EH (cell line): ENCODE measurements at places on chromosomes 2 and 18.

DNA sequence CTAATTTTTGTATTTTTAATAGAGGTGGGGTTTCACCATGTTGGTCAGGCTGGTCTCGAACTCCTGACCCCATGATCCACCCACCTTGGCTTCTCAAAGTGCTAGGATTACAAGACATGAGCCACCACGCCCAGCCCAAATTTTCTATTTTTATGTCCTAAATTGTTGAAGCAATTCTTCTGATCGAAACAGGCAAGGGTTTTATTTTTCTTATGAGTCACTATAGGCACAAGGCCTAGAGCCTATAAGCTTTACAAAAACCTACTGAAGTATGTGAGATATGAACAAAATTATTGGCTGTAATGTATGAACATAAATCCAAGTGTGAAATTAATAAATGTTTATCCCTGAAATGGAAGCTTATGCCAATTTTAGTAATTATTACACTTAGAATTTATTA lies 464.2 kb upstream of the NRP2 start:
- DNase-seq = peak; percentile 64

DNA sequence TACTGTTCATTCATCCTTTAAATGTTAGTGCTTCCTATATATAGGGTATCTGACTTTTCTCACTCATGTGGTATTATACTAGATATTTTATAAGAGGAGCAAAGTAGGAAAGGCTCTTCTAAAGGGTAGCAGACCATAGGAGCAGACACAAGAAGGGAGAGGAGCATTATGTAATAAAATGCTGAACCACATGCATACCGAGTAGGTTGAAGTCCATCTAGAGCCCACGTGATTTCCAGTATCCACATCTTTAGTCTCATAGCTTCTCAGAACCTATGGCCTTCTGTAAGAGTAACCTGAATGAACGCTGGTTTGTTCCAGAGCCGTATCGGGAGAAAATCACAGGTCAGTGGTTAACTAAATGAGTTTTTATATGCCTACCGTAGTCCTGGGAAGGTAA lies 85.9 kb downstream of the MAP3K20 start:
- DNase-seq = no peak

DNA sequence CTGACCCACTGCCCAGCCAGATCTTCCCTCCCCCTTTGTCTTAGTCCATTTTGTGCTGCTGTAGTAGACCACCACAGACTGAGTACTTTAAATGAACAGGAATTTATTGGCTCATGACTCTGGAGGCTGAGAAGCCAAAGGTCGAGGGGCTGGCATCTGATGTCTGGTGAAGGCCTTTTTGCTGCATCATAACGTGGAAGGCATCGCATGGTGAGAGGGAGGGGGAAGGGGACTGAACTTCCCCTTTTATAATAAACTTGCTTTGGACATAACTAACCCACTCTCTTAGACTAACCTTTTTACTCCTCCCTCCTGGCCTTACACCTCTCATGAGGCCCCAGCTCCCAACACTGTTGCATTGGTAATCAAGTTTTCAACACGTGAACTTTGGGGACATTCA lies 83.8 kb downstream of the MAP4K4 start:
- DNase-seq = no peak

GRCh38 chr2:75541430-75541829 lies 19.3 kb downstream of the EVA1A start:
- DNase-seq = no peak

DNA sequence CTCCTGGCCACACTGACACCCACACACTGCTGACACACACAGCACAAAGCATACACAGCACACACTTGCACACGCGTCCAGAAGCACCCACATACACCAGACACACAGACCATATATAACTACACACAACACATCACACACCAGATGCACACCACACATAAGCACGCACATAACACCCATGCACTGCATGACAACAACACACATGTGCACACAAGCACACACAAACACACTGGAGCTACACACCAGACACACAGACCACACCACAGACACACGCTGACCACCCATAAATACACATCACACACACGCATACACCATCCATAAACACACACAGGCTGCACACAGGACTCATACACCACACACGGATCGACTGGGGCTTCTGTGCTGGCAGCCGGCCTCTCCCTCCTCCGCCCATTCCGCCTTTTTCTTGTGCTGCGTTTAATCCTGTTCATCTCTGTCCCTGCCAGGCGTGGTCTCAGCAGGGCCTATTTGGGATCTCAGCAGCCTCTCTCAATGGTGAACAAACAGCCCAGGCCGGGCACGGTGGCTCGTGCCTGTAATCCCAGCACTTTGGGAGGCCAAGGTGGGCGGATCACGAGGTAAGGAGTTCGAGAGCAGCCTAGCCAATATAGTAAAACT lies 396.9 kb upstream of the MYT1L start:
- no peak for DNase-seq

- DNase-seq = peak; percentile 69
Observed at GRCh38 chr18:21444465-21445212, 155.9 kb downstream of the ESCO1 start.

GRCh38 chr18:55206927-55207326 lies 247.7 kb upstream of the CCDC68 start:
- peak; percentile 42 for DNase-seq

DNA sequence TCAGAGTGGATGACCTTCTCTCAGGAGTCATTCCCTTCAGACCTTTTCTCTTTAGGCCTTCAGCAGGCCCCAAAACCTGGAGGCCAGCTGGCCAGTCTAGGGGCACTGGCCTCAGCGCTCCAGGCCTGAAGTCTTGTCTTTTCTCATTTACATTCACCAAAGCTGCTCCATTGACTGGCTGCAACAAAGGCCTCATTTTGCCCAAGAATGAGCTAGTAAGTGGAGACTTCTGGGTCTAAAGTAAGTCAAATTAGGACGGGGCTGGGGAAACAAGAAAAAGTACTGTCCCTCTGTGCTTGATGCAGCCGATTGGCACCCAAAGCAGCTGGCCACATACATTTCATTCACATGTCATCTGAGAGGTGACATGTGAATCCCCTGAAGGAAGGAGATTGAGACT lies 83.8 kb upstream of the RIOK3 start:
- no peak for DNase-seq

- no peak for DNase-seq
Observed at GRCh38 chr2:234491897-234492296, 5.0 kb downstream of the ARL4C start.

DNA sequence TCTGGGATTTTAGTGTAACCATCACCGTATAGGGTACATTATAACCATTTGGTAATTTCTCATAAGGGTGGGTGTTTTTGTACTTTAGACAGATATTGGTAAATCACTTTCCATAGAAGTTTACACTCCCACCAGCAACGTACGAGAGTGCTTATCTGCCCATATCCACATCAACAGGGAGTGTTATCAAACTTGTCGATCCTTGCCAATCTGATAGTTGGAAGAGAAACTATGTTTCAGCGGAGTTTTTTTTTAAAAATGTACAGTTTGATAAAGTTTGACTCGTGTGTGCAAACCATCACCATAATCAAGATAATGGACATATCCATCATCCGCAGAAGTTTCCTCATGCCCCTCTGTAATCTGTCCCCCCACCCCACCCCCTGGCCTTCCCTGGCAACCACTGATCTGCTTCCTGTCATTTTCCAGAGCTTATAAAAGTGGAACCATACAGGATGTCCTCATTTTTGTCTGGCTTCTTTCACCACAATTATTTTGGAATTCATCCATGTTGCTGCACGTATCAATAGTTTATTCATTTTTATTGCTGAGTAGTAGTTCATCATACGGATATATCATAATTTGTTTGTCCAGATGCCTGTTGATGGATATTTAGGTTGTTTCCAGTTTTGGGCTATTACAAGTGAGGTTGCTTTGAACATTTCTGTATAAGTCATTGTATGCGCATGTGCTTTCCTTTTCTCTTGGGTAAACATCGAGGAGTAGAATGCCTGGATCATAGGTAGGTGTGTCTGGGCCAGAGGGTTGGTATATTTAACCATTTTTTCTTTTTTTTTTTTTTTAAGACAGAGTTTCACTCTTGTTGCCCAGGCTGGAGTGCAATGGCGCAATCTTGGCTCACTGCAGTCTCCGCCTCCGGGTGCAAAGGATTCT lies 18.6 kb downstream of the GLI2 start:
- peak; percentile 46 for DNase-seq

DNA sequence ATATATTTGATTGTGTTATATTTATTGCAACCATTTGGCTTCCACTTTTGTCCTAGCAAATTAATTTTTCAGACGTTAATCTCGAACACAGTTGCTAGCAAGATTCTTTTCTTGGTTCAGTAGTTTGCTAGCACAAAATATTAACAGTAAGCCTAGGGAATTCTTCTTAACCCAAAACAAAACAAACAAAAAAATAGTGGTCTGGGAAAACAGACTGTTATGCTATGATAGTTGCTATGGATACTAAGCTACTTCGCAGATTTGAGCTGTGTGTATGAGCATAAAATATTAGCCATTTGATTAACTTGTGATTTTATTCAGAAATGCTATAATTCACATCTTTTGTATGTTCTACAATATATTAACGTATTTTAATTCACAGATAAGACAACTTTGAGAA lies 541.5 kb upstream of the NETO1 start:
- peak; percentile 11 for DNase-seq

DNA sequence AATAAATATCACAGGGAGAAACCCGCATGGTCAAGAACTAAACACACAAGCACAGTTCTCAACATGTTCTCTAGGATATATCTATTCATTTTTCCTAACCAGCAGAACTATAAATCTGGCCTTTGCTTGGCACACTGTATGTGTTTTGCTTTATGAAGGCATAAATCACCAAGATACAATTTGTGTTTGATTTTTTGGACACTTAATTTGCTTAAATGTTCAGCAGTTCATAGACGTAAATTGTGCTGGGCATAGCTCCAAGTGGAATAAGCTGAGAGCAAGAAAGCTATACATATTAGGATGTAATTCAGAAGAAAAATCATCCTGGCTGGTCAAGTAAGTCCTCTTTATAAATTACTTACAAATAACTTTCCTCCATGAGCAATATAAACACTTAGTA lies 341.5 kb upstream of the ATP5MC3 start:
- no peak for DNase-seq

GRCh38 chr2:240963065-240963867 lies 35.2 kb upstream of the SNED1 start:
- DNase-seq = no peak

GRCh38 chr2:1812926-1813325 lies 68.6 kb upstream of the PXDN start:
- DNase-seq = no peak

- DNase-seq = peak; percentile 14
Observed at GRCh38 chr2:43977677-43978375, 18.0 kb downstream of the LRPPRC start.

GRCh38 chr2:30139131-30139870 lies 7.5 kb upstream of the YPEL5 start:
- no peak for DNase-seq

DNA sequence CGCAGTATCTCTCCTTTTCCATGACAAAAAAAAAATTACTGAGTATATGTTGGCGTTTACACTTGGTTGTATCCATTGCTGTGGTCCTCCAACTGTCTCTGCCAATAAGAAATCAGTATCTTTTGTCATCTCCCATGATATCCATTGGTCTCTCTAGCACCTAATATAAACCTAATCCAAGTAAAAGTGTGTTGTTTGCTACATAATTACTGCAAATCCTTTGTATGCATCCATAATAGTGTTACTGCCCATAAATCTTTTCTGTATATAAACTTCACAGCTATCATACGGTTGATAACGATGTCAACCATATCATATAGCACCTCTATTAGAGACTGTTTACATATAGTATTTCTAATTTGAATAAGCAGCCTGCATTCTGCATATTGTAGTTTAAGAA lies 226.9 kb downstream of the AGPS start:
- DNase-seq = no peak

GRCh38 chr2:168336786-168337388 lies 89.5 kb upstream of the STK39 start:
- DNase-seq = no peak

DNA sequence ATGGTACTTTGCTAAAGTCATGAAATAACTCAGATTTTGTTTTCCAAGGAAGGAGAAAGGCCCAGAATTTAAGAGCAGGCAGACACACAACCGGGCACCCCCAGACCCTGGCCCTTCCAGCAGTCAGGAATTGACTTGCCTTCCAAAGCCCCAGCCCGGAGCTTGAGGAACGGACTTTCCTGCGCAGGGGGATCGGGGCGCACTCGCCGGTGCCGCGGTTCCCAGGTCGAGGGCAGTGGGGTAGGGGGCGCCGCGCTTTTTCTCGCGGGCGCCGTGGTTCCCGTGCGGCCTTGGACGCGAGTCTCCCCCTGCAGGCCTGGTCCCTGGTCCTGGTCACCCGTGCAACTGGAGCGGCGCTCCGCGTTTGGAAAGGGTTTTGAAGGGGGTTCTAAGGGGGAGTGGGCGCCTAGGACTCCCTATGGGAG lies 1.2 kb downstream of the ZNF236 start:
- no peak for DNase-seq

DNA sequence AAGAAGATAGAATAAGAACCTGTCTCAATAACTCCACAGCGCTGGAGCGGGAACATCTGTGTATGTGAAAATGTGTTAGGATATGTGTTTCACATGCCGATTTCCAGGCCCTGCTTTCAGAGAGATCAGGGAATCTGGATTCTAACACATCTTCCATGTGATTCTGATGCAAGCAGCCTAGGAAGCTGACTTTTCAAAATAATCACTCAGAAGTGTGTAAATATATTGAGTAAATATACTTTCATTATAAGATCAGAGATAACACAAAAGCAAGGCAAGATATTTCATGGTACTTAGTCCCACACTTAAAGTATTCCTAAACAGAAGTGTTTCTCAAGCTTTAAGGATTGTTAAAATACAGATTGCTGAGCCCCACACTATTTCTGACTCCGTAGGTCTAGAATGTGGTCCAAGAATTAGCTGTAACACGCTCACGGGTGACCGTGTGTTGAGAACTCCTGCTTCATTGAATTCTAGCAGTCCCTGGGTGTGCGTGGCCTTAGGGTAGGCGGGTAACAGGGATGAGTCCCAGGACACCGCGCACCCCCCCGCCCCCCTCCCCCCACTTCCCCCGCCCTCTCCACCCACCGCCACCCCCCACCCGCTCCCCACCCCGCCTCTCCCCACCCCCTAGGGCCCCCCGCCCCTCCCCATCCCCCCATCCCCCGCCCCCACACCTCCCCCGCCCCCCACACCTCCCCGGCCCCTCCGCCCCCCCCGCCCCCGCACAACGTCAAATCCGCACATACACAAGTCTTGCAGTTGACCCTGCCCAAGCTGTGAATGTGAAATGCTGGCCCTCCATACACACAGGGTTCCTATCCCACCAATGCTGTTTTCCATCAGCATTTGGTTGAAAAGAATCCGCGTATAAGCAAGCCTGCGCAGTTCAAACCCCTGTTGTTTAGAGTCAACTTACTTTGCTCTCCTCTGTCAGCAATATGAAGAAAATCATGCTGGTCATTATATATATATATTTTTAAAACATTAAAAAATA lies 94.2 kb upstream of the SLC39A10 start:
- DNase-seq = peak; percentile 70

GRCh38 chr18:49813069-49813318 lies 339 bp downstream of the ACAA2 start:
- DNase-seq = peak; percentile 49

DNA sequence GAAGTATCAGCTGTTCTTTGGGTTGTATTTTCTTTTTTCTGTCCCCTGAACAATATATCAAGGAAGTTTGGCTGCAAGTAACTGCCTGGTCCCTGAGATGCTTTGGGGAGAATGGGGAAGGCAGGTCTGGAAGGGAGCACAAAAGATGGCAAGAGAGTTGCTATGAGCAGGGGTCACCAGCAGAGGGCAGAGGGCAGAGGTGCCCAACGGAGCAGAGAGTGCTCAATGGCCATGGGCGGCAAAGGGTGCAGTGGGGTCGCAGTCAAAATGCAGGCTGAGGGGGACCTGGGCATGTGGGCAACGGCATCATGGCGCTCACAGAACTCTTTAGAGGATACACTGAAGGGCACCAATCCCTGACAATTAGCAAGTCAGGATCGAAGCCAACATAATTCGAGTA lies 107.7 kb upstream of the ATP8B1 start:
- DNase-seq = no peak
